ENCODE measurements at places on chromosomes 7 and 10. TPM values are rescaled to one million over a fixed set of nuclear protein-coding genes. Genes with fewer than 3 reads are reported as not detected.

DNA sequence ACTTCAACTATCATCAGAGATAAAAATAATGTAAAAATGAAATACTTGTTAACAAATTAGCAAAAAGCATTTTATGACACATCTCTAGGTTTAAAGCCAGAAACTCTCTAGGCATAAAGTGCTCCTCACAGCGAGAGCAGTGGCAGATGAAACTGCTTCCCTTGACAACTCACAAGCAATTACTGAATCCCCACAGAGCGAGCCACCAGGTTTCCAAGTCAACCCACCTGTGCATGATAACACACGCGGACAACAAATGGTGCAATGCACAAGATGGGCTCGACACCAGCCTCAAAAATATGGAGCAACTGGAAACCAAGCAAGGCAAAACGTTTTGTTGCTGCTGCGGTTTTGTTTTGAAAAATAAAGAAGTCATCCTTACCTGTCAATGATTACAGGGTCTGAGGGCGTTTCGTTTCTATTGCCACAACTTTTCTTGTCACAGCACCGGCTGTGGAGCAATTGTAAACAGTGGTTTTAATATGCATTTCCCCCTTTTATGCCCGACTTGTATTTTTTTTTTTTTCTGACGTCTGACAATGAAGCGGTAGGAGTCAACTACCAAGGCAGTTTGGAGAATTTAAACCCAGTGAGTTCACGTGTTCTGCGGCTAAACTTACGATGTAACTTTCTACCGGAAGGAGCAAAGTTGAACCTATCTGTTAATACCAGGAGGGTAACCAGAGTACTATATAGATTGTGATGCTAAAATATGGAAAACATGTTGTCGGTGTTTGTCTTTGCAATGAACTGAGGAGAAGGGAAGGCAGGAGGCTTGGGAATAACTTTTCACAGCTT lies 7.0 kb downstream of the EBF3 start:
- no peak for DNase-seq

DNA sequence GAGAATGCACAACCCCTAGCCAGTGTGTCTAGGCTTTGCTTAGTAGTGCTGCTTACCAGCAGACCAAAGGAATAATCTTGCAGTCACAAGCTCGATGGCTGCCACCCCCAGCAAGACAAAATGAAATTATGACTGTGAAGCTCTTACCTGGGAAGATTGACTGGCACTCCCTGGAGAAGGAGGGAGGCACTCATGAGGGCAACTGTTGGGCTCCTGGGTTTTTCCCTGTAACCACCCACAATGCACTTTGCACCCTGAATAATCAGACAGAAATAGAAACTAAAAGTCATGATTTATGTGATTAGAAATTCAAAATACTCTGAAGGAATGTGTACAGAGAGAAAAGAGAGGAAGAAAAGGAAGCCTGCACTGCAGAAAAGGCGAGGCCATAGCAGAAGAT lies 144.3 kb upstream of the DGKB start:
- no peak for DNase-seq

DNA sequence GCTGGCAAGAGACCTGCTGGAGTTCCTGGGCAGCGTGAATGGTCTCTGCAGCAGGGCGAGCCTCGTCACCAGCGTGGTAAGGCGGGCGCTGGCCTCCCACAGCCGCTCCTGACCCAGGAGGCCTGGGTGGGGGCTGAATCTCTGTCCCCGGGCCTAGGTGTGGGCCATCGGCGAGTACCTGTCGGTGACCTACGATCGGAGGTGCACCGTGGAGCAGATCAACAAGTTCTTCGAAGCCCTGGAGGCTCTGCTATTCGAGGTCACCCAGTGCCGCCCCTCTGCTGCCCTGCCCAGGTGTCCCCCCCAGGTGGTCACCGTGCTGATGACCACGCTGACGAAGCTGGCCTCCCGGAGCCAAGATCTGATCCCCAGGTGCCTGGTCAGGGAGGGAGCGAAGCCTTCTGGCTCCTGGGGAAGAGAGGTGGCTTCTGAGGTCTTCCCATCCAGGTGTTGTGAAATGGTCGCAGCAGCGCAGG lies 15.1 kb downstream of the AP5Z1 start:
- DNase-seq = no peak

- peak; percentile 70 for DNase-seq
Observed at GRCh38 chr7:149870701-149871483, 2.9 kb upstream of the ATP6V0E2 start.

GRCh38 chr7:29115753-29116152 lies 30.6 kb downstream of the CPVL start:
- DNase-seq = no peak

Gene ZNF800
- 80.7 TPM for total RNA-seq

Gene CADPS2
- not detected for total RNA-seq

Gene RNF148
- not detected for total RNA-seq
